Bronchial smooth muscle cell (primary cell): ENCODE measurements at places on chromosomes 2 and 18. TPM values are rescaled to one million over a fixed set of nuclear protein-coding genes. Genes with fewer than 3 reads are reported as not detected.

Gene PRSS56
- total RNA-seq, result not detected in 2 replicates

Gene SERPINB12
- not detected in 2 replicates for total RNA-seq

Gene RPRM
- total RNA-seq, result 0.16 TPM in 1 of 2 replicates, not detected in the other

Gene HOXD10
- not detected in 2 replicates for total RNA-seq

Gene SDC1
- total RNA-seq, result 8.0 and 34.2 TPM in 2 replicates

Gene FBXO15
- total RNA-seq, result 0.79 and 2.1 TPM in 2 replicates

Gene AGFG1
- total RNA-seq, result 14.3 and 24.6 TPM in 2 replicates

Gene UGT1A3
- total RNA-seq, result not detected in 2 replicates

Gene TMEM200C
- 0.16 and 0.43 TPM in 2 replicates for total RNA-seq

Gene LYG2
- not detected in 2 replicates for total RNA-seq

Gene STON1
- total RNA-seq, result 6.7 and 12.8 TPM in 2 replicates

Gene KLHL30
- total RNA-seq, result 0.09 and 0.16 TPM in 2 replicates

Gene CHRNG
- total RNA-seq, result not detected in 2 replicates

Gene STPG4
- 0.16 TPM in 1 of 2 replicates, not detected in the other for total RNA-seq

Gene IRS1
- 11.7 and 14.5 TPM in 2 replicates for total RNA-seq

Gene PROKR1
- total RNA-seq, result not detected in 2 replicates

Gene UGT1A5
- not detected in 2 replicates for total RNA-seq

Gene SH3BP4
- 21.6 and 22.8 TPM in 2 replicates for total RNA-seq

Gene SULT1C2
- total RNA-seq, result under 0.01 and 1.1 TPM in 2 replicates

Gene CFAP65
- total RNA-seq, result under 0.01 TPM in 1 of 2 replicates, not detected in the other

Gene SERPINB4
- total RNA-seq, result not detected in 2 replicates

Gene DRC1
- under 0.01 and 0.16 TPM in 2 replicates for total RNA-seq

Gene DSC3
- total RNA-seq, result under 0.01 and 0.09 TPM in 2 replicates

Gene TSGA10
- total RNA-seq, result 3.3 and 3.5 TPM in 2 replicates

Gene FAM161A
- total RNA-seq, result 2.0 and 2.2 TPM in 2 replicates

Gene MOCOS
- total RNA-seq, result 2.2 and 4.3 TPM in 2 replicates

Gene RPE
- total RNA-seq, result 58.8 and 75.6 TPM in 2 replicates

Gene MGAT4A
- total RNA-seq, result under 0.01 TPM in 1 of 2 replicates, not detected in the other

Gene ABCG5
- not detected in 2 replicates for total RNA-seq

Gene HOXD11
- not detected in 2 replicates for total RNA-seq

Gene TMEM247
- not detected in 2 replicates for total RNA-seq

Gene MC5R
- not detected in 2 replicates for total RNA-seq

Gene EFHD1
- not detected in 2 replicates for total RNA-seq

Gene ZNF521
- 17.0 and 24.8 TPM in 2 replicates for total RNA-seq

Gene C2orf81
- total RNA-seq, result 0.79 and 1.4 TPM in 2 replicates

Gene TCF23
- total RNA-seq, result not detected in 2 replicates

Gene RRM2
- 1.9 and 3.2 TPM in 2 replicates for total RNA-seq

Gene STARD6
- total RNA-seq, result 0.17 and 0.32 TPM in 2 replicates

Gene CACNB4
- total RNA-seq, result 0.95 and 1.3 TPM in 2 replicates

Gene RGPD4
- total RNA-seq, result not detected in 2 replicates

Gene VWC2L
- total RNA-seq, result under 0.01 TPM in 1 of 2 replicates, not detected in the other
